ENCODE measurements at places on chromosomes 1 and 21.
A peak's percentile ranks its signal among the peaks of the same experiment; 100 is the strongest.

GRCh38 chr1:41333146-41333784 lies 28.0 kb upstream of the FOXO6 start:
- DNase-seq = peak; percentile 95

DNA sequence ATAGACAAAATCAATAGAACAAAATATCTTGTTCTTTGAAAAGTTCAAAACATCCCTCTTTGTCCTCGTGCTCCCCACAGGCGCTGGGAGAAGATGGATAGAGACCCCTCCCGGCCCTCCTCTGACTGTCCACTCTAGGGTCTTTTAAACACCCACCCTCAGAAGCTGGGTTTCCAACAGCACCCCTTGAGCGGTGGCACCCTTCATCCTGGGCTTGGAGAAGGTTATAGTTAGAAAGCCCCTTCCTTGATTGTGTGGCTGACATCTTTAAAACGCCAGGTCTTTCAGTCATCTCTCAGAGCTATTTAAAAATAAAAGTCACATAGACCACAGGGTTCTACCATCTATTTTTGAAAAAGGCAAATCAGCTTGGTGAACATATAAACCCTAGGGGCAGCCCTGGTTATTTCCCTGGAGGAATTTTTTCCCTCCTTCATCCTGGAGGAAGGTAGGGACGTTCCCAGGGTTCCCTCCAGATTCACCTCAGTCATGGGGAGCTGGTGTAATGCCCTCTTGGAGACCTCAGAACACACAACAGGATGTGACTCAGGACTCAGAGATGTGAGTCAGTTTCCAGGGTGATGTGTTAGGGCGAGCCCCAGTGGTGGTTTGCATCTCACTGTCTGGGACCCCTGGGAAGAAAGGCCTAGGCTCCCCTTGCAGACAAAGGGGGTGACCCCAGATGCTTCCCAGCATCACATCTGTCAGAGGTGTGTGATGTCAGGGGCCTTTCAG lies 138.5 kb downstream of the CLIC6 start:
- peak; percentile 98 for DNase-seq

DNA sequence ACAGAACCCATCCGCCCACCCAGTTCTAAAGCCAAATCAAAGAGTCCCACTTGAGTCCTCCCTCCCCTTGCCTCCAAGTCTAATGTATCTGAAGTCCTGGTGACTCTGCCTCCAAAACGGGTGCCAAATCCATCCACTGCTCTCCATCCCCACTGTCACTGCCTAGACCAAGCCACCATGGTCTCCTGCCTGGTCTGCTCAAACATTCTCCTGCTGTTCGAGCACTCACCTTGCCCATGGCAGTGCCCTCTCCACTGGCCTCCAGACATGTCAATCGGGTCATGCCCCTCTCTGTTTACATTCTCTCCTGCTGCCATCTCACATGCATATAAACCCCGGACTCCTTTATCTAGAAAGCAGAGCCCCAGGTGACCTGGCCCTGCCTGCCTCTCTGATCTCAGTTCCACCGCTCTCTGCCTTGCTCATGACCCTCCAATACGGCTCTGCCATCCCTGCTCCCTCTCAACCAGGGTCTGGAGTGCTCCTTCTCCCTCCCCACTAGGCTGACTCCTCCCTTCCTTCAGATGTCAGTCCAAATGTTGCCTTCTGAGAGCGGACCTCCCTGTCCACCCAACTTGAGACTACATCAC lies 32.1 kb upstream of the MX1 start:
- no peak for DNase-seq

GRCh38 chr1:222521299-222522104 lies 26.4 kb downstream of the HHIPL2 start:
- DNase-seq = peak; percentile 22

DNA sequence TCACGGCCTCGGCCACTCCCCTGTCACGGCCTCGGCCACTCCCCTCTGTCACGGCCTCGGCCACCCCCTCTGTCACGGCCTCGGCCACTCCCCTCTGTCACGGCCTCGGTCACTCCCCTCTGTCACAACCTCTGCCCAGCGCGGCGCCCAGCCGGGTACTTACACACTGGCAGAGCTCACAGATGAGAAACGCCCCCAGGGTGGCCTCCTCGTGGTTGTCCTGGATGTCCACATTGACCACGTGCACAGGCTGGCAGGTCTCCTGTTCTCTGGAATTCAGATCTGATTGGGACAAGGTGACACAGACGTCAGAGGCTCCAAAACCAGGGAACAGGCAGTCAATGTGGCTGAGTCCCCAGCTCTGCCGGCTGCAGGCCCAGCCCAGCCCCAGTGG lies 3.3 kb upstream of the TMEM240 start:
- no peak for DNase-seq

GRCh38 chr1:182953826-182954225 lies 860 bp upstream of the SHCBP1L start:
- DNase-seq = no peak

DNA sequence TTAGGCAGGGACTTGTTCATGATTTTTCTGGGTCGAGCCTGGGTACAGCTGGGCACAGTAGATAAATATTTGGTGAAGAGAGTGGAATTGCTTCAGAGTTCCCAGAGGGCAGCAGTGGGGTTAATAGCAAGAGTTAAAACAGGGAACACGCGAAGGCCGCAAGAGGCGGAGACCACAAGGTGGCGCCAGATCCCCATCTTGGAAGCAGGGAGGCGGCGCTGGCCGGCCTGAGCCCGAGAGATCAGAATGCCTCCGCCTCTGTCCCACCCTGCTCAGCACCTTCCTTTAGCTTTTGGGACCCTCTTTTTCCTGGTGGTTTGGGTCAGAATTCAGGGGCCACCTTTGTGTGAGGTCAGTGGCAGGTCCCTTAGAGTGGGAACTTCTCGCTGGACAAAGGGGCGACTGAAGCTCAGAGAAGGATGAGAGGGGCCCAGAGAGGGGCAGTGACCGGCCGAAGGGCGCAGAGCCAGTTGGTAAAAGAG lies 6.5 kb upstream of the PADI2 start:
- peak; percentile 73 for DNase-seq

GRCh38 chr1:157498736-157499090 lies 53.6 kb downstream of the FCRL5 start:
- DNase-seq = no peak

DNA sequence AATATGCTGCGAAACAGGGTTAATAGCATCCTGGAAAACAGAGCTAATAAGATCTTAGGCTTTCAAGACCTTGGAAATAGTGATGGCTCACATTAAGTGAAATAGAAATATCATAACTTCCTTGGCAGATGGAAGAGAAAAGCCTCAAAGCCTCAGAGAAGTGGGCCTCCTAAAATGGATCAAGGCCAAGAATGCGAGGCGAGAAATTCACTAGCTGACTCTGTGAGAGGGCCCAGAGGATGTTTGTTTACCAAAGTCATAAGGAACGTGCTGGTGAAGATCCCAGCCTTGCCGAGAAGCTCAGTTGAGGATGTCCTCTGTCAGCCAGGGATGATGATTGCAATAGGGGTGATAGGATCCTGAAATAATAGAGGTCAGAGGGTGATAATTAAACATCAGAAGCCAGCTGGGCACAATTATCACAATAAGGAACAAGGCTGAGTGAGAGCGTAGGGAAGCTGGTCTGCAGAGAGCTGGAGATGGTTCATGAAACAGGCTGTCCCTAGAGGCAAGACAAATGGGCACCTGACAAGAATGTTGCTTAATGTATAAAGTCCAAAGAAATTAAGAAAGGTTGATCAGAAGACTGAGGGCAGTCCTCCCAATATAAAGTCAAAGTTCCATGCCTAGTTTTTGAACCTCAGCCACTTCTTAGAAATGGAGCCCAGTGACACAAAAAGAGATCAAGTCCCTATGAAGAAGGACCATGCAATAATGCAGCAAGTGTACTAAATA lies 101.7 kb upstream of the COG2 start:
- no peak for DNase-seq

GRCh38 chr1:215584389-215584788 lies 17.3 kb downstream of the KCTD3 start:
- DNase-seq = no peak

Data from brain microvascular endothelial cell (primary cell).